ENCODE measurements at places on chromosomes 3 and 15.

- no peak for DNase-seq
These were observed 67.3 kb downstream of the MEGF11 start for GRCh38 chr15:66186049-66186825.

- no peak for DNase-seq
These were observed 7.9 kb upstream of the RTP3 start for GRCh38 chr3:46489875-46490274.

GRCh38 chr3:15929944-15930571 lies 132.3 kb upstream of the ANKRD28 start:
- DNase-seq: no peak

DNA sequence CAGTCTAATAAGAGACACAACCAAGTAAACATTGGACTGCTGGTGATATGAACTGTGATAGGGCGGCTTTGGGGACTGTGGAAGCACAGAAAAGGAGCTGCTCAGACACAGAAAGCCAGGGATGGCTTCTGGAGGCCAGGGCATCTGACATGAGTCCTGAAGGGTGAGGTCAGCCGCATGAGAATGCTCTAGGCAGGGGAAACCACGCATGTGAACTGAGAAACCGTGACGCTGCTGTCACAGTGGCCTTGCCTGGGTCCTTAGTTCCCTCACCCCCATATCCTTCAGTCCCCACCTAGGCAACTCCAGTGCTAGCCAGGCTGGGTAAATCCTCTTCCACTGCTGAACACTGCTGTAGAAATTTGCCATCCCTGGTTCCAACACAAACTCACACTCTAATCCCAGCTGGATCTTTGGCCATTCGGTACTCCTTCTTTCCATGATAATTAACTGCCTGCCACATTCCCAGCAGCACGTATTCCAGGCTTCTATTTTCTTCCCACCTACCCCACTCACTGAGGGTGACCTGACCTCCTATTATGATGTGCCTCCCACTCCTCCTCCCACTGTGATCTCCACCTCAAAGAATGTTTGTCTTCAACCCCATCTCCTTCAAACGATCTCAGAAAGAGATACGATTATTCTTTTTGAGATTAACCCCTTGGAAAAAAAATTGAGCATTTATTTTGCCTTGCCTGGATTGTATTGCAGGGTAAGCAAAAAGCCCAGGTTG lies 31.4 kb downstream of the CRYGS start:
- DNase-seq: no peak

GRCh38 chr3:107973152-107973551 lies 117.7 kb downstream of the CD47 start:
- no peak for DNase-seq

- no peak for DNase-seq
These were observed 96.3 kb upstream of the ZBED2 start for GRCh38 chr3:111691293-111691909.

- peak; percentile 82 for DNase-seq
These were observed 30.2 kb downstream of the ZNF710 start for GRCh38 chr15:90031231-90031791.

DNA sequence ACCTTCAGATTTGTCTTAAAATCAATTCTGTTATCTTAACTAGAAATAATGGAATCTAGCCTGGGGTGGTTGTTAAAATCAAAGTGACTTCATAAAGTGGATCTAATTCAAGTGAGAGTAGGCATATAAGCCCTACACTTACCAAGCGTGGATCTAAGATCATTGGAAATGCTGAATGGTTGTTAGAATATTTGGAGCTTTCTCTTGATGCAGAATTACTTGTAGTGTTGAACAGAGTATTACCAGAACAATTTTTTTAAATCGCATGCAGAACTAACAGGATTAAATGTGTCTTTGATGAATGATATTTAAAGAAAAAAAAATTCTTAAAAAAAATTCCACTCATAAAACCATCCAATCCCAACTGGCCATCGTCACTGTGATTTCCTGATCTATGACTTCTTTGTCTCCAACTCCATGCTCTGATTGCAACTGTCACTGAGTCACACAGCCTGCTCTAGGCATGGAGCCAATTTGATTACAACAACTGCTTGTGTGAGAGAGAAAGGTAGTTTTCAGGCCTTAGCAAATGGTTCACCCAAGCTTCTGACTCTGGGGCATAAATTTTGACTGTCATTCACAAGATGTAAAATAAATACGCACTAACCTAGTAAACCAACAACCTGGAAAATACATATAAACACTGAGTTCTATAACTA lies 25.9 kb upstream of the SPRED1 start:
- no peak for DNase-seq

- peak; percentile 65 for DNase-seq
These were observed 117.5 kb downstream of the PDCD6IP start for GRCh38 chr3:33915796-33916546.

DNA sequence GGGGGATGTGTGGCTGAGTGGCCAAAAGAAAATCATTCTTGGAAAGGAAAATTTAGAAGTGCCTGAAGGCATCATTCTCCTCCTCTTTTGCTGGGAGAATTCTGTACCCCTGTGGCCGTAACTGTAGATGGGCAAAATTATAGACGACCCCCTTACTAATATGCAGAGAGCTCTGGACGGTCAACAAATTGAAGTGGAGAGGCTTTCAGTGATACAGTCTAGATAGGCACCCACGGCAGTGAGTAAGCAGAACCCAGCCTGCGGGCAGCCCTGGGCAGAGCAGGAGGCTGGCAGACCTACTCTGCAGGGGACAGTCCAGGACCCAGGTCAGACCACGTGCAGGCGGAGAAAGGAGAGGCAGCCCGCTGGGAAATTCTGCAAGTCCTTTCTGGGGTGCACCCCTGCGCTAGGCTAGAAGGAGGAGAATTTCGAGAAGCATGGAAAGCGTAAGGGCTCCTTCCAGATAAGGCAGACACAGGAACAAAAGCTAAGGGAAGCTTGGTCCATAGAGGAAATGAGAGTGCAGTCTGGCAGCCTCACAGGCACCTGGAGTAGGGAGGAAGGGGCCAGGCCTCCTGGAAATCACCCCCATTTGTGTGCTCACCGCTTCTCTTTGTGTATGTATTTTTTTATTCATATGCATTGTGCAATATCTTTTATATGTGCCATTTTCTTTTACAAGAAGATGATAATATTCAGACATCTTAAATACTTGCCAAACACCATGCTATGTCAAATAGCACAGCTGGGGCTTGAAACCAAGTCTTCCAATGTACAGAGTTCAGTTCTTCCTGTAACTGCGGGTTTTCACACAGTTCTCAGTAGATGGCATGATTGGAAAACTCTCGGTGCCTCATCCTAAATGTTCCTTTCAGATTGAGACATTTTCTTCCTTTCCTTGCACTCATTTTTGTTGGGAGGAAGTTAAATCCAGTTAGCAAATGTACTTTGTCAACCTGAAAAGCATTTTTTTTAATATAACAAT lies 40.2 kb downstream of the LRRK1 start:
- DNase-seq: no peak

DNA sequence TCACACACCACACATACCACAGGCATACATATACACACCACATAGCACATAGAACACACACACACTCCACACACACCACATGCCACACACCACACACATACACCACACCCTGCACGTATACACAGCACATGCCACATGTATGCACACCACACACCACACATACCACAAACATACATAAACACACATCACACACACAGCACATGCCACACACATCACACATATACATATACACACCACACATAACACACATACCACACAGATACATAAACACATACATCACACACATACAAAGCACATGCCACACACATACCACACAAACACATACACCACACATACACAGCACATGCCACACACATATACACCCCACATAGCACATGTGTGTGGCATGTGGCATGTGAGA lies 171.1 kb downstream of the OR4M2 start:
- no peak for DNase-seq

DNA sequence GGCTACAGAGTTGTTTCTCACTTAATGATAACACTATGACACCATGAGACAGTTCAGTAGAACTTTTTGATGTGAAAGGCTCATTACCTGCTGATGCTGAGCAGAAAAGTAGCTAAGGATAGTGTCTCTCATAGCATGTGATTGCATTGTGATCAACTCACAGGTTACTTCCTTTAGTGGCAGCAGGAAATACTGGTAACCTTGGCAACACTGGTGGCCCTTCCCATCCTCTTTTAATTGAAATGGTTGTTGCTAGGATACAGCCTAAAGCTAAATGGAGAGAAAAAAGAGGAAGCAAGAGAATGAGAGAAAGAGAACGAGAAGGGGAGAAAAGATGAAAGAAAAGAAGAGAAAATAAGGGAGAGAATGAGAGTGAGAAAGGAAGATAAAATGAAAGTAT lies 204.7 kb upstream of the GAP43 start:
- DNase-seq: peak; percentile 12

DNA sequence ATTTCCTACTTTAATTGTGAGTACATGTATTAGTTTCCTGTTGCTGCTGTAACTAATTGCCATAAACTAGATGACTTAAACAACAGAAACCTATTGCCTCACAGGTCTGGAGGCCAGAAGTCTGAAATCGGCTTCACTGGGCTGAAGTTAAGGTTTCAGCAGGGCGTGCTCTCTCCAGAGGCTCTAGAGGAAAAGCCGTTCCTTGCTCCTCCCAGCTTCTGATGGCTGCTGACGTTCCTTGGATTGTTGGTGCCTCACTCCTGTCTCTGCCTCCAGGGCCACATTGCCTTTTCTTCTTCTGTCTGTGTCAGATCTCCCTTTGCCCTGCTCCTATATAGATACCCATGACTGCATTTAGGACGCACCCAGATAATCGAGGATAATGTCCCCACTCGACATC lies 80.9 kb downstream of the ARHGAP31 start:
- DNase-seq: no peak

GRCh38 chr15:58547628-58548307 lies 116.0 kb downstream of the LIPC start:
- no peak for DNase-seq

DNA sequence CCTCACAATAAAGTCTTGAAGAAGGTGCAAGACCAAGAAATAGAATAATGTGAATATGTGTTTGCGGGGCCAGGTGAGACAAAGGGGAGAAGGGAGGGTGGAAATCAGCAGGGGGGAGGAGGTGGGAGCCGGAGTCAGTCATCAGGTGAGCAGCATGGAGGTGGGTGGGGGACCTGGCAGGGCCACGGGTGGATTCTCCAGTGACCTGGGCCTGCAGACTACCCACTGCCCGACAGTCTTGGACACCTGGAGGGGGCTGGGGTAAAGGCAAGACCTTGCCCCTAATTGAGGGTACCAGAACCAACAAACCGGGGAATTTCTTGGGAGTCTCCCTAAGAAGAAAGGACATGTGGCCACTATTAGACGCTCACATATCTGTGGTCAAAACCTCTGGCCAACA lies 95.8 kb downstream of the CHSY1 start:
- DNase-seq: no peak

- no peak for DNase-seq
These were observed 165.8 kb upstream of the SLC24A5 start for GRCh38 chr15:47955021-47955420.

DNA sequence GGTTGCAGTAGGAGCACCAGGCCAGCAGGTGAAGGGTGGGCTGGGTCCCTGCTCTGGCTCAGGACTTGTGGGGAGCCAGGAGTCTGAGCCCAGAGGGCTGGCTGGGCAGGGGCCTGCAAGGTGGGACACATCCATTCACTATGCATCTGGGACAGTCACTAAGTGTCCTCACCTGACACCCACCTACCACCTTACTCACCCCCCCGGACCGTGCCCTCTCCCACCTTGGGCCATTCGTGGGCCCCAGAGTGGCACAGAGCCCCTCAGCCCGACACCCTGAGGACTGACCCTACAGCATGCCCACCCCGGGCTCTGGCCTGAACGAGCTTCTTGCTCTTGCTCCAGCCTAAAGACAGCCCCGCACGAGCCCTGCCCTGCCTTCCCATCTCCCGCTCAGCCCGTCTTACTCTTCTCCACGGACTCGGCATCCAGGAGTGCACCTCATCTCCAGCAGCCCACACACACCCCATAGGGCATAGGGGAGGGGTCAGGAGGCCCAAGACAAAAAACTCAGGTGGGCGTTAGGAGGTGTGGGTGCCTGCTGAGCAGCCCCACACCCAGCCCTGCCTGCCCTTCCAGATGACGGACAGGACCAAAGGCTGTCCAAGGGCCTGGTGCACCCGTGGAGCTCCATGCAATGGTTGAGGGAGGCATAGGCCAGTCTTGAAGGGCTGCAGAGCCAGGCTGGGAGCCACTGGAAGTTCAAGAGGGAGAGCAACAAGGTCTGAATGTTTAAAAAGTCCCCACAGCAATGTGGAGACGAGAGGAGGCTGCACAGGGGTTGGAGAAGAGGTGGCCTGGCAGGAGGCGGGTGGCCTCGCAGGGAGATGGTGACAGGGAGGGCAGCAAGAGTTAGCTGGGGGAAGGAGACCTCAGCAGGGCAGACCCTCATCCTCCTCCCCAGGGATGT lies 27.0 kb downstream of the PTH1R start:
- DNase-seq: no peak

DNA sequence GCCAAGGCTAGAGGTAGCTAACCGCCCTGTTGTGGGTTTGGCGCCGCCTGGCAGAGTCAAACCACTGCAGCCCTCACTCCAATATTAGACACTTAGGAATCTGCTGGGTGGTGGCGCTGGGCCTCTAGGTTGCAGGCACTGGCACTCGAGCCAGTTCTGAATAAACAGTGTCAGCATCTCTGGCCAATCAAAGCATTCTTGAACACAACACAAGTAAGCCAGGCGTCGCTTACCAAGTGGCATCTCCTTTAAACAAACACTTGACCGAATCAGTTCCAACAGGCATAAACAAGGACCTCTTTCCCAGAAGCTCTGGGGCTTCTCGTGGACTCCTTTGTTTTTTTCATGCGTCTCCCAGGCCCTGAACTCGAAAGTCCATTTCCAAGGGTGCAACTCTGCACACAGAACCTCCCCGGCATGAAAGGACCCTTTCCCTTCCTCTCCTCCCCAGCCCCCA lies 82.3 kb downstream of the LRIG1 start:
- no peak for DNase-seq

- DNase-seq: no peak
These were observed 1.2 kb upstream of the MAP1A start for GRCh38 chr15:43516185-43516584.

- DNase-seq: peak; percentile 79
These were observed 11.3 kb upstream of the SOX2 start for GRCh38 chr3:181700168-181701087.

DNA sequence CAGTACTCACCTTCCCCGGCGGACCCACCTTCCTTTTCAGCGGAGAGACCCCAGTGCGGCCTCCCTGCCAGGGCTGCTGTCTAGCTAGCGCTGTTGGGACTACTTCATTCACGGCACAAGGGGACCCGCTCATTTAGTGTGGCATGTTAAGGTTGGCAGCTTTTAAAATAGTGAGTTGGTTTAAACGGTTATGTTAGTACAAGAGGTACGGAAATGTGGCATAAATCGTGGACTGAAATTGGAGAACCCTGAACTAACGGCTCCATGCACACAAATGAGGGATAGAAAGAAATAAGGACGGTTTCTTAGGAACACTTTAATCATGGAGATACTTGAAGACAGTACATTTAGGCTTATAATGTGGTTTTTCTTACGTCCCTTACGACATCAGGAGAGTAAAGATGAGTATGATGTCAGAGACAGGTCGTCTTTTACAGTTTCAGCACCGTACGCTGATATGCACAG lies 752 bp downstream of the CEP63 start:
- DNase-seq: peak; percentile 61

Data from KBM-7 (cell line).